ENCODE measurements at places on chromosomes 1 and 21.

DNA sequence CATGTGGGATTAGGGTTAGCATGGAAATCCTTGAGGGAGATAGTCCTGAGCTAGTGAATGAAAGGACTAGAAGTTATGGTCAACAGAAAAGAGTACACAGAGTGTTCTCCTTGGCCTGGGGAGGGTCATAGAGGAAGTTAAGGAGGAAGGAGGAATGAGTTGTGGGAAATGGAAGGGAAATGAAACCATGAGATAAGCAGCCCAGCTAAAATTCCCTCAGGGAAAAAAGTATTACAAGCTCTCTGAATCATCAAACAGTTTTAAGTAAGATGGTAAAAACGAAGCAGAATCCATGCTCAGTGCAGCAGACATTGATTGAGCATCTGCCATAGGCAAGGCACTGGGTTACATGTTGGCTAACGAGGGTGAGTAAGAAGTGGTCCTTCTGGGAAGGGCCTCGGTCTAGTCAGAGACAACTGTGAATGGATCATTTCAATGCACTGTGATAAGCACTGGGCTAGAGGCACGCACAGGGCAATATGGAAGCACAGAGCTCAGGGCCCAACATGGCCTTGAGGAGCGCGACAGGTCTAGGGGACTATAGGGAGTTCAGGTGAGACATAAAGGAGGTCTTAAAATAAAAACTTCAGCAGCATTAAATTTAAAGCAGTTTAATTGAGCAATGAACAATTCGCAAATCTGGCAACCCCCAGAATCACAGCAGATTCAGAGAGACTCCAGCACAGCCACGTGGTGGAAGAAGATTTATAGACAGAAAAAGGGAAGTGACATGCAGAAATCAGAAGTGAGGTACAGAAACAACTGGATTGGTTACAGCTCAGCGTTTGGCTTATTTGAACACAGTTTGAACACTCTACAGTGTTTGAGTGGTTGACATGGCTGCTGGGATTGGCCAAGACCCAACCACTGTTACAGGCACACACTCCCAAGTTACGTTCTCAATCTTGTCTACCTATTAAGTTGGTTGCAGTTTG, 219.5 kb downstream of the HLX start:
- DNase-seq = peak; percentile 66

GRCh38 chr1:155091071-155092051, 12.7 kb downstream of the EFNA3 start:
- DNase-seq = peak; percentile 46

DNA sequence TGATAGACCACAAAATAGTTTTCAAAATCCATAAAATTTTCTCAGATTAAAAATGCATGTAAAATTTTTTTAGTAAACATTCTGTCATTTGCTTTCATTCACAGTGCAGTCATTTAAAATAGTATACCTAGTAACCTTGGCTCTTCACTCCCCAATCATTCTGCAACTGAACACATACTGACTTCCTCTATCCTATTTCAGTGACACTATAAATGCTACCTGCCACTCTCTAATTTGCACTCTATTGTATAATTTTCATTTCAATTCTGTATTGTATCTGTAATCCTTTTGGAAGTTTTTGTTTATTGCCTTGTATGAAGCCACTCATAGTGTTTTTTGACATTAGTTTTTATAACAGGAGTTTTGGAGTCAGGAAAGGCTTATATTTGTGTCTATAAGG, 1029.1 kb upstream of the NCAM2 start:
- DNase-seq = no peak

- DNase-seq = no peak
Observed at GRCh38 chr21:34883491-34884271, 165.4 kb downstream of the RUNX1 start.

GRCh38 chr1:70290218-70290617, 64.3 kb downstream of the ANKRD13C start:
- no peak for DNase-seq

- no peak for DNase-seq
Observed at GRCh38 chr1:164712131-164713036, 153.4 kb downstream of the PBX1 start.

DNA sequence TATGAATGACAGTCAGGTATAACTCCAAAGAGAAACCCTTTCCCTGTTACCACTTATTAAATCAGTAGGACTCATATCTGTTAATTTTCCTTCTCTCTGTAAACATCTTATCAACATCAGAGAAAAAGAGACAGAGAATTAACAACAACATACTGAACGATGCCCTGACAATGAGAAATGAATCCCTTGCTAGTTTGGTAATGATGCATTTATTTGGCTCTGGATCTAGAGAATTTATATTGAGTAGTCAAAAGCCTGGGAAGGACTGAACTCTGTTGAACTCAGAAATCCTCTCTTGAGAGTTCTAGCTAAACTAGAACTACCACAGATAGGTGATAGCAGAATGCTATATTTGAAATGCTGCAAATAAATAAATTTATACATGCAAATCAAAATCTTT, 325.6 kb downstream of the DISC1 start:
- DNase-seq = no peak

DNA sequence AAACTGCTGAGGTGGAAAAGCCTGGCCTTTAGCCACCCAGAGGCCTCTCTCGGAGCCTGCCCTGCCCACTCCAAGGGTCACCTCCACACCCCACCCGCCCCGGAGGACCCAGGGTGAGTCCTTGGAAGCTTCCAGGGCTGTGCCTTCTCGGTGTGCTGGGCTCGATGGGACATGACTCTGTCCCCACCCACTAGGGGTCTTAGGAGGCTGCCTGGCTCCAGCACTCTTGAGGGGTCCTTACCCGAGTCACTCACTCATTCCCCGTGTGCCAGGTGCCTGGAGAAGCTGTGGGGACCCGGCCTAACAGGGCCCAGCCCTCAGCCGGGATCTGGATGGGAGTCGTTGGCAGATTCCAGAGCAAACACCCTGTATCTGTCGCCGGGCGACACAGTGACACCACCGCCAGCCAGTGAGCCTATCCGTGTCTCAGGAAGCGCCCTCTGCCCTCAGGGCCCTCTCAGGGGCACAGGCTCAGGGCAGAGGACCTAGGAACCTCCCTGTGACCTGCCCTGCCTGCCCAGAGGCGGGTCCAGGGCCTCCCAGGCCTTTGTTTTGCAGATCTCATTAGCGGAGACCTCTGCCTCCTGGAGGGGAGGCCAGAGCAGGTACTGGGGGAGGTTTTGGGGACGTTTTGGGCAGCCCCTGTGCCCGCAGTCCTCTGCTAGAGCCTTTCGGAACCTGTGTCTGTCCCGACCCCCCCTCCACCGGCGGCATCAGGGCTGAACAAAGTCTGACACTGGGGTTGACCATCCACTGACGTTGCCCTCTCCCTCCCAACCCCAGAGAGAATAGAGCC, 3.1 kb upstream of the PRKCZ start:
- DNase-seq = no peak

DNA sequence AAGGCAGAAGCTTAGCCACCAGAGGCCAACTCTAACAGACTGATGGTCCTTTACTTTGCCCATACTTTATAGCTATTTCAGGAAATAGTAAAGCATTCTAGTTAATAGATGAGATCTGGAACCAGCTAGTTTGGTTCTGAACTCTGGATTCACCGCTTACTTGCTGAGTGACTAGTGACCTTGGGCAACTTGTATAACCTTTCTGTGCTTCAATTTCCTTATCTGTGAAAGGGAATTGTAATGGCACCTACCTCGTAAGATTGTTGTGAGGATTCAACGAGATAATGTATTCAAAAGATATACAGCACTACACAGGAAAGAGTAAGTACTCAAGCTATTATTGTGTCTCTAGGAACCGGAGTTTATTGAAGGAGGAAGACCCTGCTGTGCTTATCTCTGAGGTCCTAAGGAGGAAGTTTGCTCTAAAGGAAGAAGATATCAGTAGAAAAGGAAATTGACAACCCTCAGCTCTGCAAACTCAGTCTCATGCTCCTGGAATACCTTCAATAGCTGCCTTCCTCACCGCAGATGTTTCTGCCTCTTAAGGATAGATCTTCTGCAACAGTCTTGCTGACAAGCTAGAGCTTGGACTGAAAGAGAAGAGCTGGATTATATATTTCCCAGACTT, 11.9 kb downstream of the MTFR1L start:
- peak; percentile 88 for DNase-seq

DNA sequence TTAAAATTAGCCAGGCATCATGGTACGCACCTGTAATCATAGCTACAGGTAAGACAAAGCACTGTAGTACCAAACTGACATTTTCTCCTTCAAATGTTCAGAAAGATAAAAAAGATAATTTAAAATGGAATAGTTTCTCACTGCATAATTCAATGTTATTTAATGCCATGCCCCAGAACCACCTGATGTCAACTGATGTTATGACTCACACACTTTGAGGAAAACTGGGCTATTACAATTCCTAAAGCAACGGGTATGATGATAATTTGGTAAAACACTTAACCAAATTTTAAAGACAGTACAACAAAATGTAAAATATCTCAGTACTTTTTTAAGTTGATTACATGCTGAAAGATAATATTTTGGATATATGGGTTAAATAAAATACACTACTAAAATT, 22.9 kb upstream of the PLEKHO1 start:
- DNase-seq = no peak

- DNase-seq = no peak
Observed at GRCh38 chr1:190179817-190180216, 297.8 kb downstream of the BRINP3 start.

DNA sequence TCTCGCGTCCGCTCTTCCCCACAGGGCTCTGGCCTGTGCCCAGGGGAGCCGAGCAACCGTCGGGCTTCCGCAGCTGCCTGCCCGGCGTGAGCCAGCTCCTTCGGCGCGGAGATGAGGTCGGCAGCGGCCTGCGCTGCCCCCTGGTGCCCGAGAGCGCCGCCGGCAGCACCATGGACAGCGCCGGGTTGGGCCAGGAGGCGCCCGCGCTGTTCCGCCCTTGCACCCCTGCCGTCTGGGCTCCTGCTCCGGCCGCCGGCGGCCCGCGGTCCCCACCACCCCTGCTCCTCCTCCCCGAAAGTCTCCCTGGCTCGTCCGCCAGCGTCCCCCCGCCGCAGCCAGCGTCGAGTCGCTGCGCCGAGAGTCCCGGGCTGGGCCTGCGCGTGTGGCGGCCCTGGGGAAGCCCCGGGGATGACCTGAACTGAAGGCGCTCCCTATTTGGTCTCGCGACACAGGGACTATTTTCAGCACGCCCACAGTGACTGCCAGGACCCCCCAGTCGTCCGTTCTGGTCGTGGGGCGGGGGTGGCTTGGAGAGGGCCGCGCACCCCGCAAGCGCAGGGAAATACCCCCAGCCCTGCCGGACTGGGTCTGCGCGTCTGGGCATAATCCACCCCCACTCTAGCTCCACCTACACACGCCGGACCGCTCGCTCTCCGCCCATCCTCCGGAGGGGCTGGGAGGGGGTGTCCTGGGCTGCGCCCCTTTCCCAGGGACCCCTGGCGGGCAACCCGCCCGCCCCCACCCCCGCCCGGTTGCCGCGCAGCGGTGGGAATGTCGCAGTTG, 1.3 kb downstream of the HES3 start:
- DNase-seq = peak; percentile 76

GRCh38 chr1:28050776-28051175, 37.6 kb downstream of the EYA3 start:
- no peak for DNase-seq

GRCh38 chr21:45598109-45598508, 45.4 kb upstream of the PCBP3 start:
- DNase-seq = no peak

DNA sequence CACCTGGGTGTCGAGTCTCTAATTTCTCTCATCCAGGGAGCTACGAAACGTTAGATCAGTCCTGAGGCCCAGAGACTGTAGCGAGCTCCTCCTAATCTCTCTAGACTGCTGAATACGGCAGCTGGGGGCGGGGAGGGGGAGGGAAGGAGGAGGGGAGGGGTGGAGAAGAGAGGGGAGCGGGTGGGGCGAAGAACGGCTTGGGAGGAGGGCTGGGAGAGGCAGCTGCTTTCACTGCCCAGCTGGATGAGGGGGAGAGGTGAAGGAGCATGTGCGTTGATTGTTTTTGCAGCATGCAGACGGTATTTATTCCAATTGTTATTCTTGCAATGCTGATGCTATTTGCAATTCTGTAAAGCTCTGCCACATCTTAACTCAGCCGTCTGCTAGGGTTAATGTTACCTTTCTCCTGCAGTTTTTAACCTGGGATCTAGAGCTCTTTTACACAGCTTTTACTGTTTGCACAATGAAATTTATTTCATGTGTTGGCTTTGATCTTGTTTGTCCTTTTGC, 790 bp downstream of the DNAJC6 start:
- no peak for DNase-seq

DNA sequence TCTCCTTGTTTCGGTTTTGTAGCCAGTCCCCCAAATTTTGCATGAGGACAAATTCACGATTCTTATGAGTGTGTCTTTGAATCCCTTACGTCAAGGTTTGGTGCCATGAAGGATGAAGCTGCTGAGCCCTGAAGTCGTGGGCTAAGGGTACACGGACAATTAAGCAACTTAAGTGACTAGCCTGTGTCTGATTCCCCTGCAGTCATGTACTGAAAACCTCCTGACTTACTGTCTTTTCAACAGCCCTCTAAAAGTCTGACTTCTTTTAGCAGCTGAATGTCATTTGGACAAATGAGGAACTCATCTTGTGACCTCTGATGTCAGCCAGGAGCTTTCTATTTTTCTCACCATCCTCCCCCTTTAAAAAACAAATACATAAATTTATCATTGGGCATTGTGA, 27.1 kb upstream of the C1orf105 start:
- no peak for DNase-seq

GRCh38 chr21:43591571-43591970, 67.7 kb downstream of the HSF2BP start:
- no peak for DNase-seq

GRCh38 chr21:26130249-26130881, 40.2 kb downstream of the APP start:
- no peak for DNase-seq

DNA sequence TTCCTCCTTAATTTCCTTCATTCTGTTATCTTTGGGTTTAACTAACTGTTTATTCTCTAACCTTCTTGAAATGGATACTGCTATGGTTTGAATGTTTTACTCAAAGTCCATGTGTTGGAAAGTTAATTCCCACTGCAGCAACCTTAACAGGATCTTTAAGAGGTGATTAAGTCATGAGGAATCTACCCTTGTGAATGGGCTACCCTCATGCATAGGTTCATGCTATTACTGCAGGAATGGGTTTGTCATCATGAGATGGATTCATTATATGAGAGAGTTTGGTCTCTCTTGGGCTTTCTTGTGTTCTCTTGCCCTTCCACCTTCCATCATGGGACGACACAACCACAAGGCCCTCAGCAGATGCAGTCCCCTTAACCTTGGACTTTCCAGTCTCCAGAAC, 516.9 kb downstream of the ADGRL2 start:
- DNase-seq = no peak

- DNase-seq = peak; percentile 91
Observed at GRCh38 chr1:224329842-224330753, at the start of gene NVL. NVL (minus strand) TSS chr1:224330172; CDS start chr1:224330127, 45 bp downstream.

DNA sequence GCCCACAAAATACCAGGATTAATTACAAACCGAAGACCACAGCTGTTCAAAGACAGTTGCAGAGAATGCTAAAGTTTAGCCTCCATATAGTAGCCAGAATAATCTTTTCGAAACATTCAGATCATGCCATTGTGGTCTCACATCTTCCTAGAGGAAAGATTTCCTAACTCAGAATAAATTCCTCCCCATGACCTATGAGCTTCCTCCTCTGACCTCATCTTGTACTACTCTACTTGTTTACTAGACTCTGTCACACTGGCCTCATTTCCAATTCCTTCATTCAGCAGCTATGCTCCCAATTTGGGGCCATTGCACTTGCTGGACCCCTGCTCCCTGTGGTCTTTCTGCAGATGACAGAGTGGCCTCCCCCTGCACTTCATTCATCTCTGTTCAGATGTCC, 71.8 kb upstream of the LRRC53 start:
- no peak for DNase-seq
